ENCODE measurements at places on chromosomes 4 and X.
A peak's percentile ranks its signal among the peaks of the same experiment; 100 is the strongest.

DNA sequence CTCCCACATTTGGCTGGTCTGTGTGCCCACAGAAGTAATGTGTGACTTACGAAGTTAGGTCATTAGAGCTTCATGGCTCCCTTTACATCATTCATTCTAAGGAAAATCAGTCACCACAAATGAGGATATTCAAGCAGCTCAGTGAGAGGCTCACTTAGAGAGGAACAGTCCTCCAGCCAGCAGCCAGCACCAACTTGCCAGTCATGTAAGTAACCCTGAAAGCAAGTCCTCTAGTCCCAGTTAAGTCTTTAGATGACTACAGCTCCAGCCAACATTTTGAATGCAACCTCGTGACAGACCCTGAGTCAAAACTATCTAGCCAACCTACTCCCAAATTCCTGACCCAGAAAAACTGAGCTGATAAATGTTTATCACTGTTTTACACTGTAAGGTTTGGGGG is 71.3 kb downstream of the LRBA start:
- peak; percentile 14 for DNase-seq

GRCh38 chrX:39196192-39197102 is 395.2 kb downstream of the MID1IP1 start:
- DNase-seq = no peak

- DNase-seq = no peak
Measured at GRCh38 chr4:108029731-108030130, 40.0 kb downstream of the HADH start.

DNA sequence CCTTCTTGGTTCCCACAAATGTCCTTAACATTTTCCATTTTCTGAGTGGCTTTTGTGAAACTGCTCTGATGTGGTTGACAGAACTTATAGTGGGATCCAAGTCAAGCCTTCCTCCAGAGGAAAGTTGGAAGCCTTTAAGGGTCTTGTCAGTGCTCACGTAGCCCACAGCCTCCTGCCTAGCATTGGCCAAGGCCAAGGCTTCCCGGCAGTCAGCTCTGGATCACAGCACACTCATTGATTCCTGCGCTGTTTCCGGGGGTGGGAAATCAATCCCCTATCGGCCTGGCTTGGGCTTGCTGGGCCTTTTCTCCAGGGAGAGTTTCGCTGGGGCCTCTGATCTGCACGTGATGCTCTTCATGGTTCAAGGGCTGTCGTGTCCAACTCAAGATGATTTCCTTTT is 76.1 kb downstream of the SLC9A6 start:
- no peak for DNase-seq

DNA sequence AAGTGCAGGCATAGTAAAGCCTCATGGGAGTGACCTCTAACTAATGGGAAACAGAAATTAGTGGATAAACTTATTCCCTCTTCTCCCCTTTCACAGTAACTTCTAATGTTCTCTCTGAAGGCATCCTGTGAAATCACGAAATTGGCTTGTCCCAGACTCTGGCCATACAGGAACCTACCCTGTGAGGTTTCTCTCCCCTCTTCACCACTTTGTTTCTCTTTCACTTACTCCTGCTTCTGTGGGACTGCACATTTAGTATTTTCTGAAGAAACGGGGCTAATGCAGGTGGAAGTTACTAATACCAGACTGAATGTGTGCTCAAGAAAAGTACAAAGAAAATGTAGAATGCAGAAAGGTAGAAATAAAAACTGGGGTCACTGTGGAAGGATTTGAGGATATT is 20.0 kb downstream of the ZNF330 start:
- DNase-seq = no peak

DNA sequence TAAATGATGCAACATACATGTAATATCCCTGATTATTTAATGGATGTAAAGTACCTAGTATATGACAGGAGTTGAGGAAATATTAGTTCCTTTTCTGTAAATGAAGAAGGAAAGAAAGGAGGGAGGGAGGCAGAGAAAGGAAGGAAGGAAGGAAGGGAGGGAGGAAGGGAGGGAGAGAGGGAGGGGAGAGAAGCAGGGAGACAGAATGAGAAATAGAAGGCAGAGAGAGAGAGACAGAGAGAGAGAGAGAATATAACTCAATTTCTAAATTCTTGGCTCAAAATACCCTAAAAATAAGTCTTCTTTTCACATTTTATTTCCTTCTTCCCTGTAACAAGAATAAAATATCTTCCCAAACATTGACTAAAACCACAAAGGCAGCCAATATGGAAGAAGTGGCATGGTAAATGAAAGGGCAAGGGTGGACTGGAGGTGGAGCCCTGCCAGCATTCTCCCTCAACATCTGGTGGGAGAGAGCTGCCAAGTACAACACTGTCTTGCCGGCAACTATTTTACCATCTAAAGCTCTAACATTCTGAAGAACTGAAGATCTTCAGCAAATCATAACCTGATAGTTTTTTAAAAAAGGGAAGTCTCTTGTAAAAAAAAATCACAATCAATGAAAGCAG is 245.1 kb downstream of the PPP3CA start:
- no peak for DNase-seq

DNA sequence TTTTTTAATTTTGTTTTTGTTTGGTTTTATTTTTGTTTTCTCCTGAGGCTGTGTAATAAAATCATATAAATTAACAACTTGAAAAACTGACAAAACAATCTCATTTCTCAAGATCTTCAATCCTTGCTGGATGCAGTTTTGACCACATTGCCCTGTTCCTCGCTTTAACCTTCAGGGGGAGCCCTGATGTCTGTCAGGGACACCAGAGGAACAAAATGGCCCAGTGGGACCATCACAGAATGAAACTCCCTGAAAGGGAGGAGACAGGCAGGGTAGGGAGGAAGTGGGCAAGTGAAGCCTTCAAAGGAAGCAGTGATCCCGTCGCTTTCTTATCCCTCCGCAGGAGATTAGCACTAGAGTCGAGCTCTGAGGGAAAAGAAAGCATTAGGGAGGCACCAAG is 274.9 kb upstream of the LDB2 start:
- no peak for DNase-seq

DNA sequence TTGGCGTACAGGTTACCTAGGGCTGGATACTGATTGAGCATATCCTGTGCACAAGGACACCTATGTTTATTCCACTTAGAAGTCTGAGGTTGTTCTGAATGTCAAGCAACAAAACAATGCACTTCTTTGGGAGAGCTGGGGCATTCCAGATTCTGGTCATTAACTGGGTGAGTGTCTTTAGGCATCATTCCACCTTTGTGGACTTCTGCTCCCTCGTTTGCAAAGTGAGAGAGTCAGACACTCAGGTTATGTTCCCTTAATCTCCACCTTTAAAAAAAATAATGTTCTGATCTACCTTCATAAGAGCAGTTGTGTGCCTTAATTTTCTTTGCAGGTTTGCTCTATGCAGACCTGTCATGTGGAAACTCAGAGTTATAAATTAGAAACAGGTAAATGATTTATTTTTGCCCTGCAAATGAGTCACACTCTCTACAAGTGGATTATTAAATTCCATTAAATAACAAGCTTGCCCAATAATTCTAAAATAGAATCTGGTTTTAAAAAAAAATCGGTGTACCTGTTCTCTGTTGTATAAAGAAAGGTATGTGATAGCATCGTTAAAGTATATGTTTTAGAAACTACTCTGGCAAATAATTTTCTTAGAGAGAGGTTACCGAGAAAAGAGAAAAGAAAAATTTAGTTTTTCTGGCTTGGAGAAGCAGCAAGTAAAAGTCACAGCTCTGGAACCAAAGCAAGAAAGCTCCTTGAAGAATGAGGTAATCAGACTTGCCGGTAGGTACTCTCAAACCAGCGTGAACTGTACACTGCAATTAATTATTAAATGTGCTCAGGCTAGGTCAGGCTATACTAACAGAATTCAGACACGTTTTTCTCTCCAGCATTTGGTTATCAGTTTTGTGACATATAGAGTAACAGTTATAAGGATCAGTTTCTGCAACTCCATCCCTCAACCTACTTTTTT is 93.2 kb downstream of the SORBS2 start:
- no peak for DNase-seq

DNA sequence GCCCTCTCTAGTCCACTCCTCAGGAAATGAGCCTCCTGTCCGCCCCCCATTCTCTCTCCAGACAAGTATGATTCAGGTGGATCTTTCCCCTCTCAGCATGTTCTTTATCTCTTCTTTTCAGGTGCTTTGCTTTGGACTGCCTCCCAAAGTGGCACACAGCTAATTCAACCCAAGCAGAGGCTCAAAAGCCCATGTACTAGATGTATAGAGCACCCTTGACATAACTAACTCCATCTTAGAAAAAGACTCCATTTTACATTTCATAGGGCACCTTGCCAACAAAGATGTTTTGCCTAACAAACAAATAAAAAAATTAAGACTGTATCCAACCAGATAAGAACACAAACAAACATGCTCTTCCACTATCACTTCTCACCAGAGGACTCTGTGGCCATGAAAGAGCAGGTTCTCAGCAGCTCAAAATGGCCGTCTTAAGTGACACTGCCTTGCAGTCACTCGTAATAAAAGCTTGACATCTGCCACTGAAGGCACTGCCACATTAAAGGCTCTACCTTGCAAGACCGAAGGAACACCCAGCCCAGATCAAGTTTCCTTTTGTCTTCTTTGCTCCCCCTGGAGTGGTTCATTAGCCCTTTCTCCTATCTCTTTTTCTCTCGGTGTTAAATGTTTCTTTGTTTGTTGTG is 84.9 kb upstream of the TAB3 start:
- no peak for DNase-seq

DNA sequence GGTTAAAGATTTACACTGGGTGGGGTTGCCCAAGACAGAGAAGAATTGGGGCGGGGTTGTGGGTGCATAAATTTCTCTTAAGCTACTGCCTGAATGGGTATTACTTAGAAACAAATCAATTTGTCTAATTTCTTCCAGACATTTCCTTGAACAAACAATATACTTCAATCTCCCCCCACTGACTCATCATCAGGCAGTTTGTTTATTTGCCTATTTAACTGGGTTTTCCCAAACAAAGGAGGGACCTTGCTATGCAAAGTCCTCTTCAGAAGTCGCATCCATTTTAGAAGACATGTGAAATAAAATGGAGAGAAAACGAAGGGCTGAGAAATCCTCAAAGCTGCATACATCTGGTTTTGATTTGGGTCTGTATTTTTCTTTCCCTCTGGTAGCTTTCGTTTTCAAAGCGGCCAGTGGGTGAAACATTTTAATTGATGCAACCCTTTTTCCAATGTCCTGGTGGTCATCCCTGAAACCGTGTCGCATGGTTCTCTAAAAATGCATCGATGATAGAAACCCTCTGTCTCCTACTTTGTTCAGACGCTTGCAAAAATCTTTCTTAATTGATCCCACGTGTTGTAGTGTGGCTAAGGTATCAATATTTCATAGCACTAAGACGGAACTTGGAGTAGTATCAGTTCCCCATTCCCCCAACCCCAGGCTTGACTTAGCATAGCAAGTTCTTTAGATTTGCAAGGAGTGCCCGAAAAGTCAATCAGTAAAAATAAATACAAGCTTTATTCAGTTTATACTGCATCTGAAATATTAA is 115.1 kb upstream of the MXRA5 start:
- DNase-seq = no peak

DNA sequence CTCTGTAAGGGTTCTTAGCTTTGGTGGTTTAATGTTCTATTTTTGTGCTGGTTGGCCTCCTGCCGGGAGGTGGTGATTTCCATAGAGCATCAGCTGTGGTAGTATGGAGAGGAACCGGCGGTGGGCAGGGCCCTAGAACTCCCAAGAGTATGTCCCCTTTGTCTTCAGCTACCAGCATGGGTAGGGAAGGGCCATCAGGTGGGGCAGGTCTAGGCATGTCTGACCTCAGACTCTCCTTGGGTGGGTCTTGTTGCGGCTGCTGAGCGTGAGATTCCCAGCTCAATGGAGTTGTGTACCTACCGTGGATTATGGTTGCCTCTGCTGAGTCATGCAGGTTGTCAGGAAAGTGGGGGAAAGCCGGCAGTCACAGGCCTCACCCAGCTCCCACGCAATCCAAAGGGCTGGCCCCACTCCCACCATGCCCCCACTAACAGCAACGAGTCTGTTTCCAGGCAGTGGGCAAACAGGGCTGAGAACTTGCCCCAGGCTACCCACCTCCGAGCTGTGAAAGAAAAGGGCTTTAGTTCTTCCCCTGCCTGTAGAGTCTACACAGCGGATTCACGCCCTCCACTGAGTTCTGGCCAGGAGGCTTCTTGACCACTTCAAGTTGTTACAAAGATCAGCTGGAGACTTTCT is 235.9 kb downstream of the RPA4 start:
- DNase-seq = no peak

DNA sequence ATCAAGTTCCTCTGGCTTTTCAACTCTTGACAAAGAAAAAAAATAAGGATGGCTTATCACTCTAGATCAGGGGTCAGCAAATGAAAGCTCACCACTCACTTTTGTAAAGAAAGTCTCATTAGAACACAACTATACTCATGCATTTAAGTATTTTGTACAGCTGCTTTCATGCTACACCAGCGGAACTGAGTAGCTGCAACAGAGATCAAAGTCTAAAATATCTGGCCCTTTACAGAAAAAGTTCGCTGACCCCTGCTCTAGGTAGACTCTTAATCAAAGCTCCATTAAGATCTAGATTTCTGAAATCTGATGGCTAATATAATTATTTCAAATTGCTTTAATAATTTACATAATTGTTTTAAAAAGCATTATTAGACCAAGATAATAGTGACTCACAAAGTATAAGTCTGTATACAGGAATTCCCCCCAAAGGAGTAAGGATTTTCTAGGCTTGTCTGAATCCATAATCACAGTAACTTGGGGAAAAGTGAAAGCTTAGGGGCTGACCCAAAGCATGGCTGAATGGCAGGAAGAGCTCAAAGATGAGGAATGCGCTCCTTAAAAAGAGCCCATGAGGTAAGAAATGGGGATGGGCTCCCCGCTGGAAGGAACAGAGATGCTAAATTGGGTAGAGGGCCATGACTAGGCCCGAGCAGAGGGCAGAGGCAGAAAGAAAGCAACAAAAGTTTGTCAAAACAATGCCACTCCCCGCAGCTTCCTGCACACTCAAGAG is 140.3 kb downstream of the SH3KBP1 start:
- no peak for DNase-seq

DNA sequence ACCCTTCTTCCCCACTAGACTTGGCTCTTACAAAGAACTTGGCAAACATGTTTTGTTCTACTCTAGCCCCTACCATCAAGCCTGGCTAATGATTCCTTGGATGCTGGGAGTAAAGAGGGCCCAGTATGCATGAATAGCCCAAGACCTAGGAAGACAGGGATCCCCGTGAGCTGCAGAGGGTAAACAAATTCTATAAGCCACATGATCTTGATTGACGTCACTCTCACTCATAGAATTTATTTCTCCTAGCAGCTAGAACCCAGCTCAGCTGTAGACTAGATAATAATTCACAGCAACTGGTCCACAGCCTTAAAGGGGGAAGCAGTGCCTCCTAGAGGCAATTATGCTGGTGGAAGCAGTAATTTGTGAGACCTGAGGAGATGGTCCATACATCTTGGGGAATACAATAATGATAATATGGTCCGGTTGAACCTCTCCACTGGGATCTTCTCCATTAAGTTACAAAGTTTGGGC is 16.1 kb upstream of the USO1 start:
- DNase-seq = no peak

DNA sequence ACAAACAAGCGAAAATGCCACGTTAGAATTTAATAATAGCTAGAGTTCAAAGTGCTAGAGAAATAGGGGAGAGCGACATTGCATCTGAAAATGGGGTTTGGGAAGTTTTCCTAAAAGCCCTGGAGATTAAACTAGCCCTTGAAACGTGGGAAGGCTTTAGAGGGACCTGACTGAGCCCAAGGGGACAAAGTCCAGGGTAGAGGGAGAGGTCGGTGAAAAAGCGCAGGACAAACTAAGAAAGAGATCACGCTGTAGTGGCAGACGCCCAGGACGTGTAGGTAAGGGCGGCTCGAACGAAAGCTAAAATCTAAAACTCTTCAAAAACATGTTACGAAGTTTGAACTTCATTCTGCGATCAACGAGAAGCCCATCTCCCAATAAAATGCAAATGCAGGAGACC is 1.1 kb upstream of the ATP11C start:
- DNase-seq = no peak

Measured in T-helper 2 cell (primary cell).